ENCODE measurements at places on chromosomes 12 and 14. TPM values are rescaled to one million over a fixed set of nuclear protein-coding genes. Genes with fewer than 3 reads are reported as not detected.

DNA sequence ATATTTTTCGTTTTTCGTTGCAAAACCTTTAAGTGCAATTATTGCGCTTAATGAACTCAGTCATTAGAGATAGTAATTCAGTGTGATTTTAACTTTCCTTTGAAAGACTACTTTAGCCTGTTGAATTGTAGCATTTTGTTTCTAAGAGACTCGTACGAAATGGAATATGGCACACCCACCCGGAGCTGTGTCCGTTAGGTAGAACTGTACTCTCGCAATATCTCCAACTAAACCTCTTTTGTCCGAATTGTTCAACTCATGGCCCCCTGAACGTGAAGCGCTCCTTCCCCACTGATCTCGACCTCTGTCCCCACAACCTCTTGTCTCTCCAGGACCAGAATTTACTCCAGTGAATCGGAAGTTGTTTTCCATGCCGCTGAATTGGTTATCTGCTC lies 800 bp downstream of the PCNX4 start:
- peaks cover 2% of the 10 kb centered on the region for H3K36me3 ChIP-seq
- H3K27ac ChIP-seq: peak overlapping the region; percentile 99

GRCh38 chr12:13537623-13538022 lies 341.1 kb downstream of the EMP1 start:
- no peaks in the 10 kb centered on the region for H3K4me1 ChIP-seq
- no peak overlapping the region for H3K4me3 ChIP-seq
- no peaks in the 10 kb centered on the region for H3K36me3 ChIP-seq

DNA sequence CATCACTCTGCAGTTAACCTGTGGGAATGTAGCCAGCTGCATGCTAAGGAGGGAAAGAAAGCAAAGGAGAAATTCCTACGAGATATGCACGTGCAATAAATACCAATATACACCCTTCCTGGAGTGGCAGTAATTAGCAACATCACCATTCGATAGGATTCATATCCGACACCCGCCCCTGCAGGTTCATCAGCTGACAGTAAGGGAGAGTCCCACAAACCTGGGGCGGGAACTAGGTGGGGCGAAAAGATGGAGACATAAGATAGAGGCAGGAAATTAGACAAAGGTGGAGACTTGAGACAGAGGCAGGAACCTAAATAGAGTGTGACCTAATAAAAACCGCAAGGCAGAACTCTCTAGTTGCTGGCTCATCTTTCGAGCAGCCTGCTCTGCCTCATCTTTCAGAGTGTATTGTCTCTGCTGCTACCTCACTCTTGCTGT lies 51.6 kb downstream of the PLEKHG3 start:
- DNase-seq: no peak
- no peaks in the 10 kb centered on the region for H3K27me3 ChIP-seq
- H3K4me1 ChIP-seq: peaks cover 12% of the 10 kb centered on the region
- H3K4me3 ChIP-seq: no peak overlapping the region
- no peak overlapping the region for H3K27ac ChIP-seq
- no peaks in the 10 kb centered on the region for H3K36me3 ChIP-seq

GRCh38 chr12:85968606-85969005 lies 94.5 kb downstream of the NTS start:
- no peaks in the 10 kb centered on the region for H3K4me1 ChIP-seq
- no peak for DNase-seq
- H3K36me3 ChIP-seq: no peaks in the 10 kb centered on the region
- H3K4me3 ChIP-seq: no peak overlapping the region
- H3K27ac ChIP-seq: no peak overlapping the region

- no peak for DNase-seq
- H3K36me3 ChIP-seq: no peaks in the 10 kb centered on the region
- no peak overlapping the region for H3K4me3 ChIP-seq
- no peak overlapping the region for H3K27ac ChIP-seq
Observed at GRCh38 chr12:65923228-65923627, 98.9 kb downstream of the HMGA2 start.

DNA sequence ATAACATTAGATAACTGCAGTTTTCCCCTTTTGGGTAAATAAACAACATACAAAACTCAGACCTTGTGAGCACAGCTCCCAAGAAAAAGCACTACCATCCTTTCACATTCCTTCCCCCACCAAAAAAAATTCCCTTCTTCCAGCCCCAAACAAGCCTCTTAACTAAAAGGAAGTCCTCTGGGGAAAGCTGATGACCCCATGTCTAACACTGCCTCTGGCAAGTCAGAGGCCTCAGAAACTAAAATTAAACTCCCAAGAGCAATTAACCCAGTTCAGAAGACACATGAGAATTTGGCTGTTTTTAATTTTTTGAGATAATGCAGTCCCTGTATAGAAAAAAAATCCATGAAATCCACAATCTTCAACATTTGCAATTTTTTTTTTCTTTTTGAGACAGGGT lies 127.7 kb downstream of the SPTSSA start:
- DNase-seq: no peak
- H3K4me1 ChIP-seq: peaks cover 3% of the 10 kb centered on the region
- no peak overlapping the region for H3K27ac ChIP-seq
- H3K27me3 ChIP-seq: no peaks in the 10 kb centered on the region
- H3K4me3 ChIP-seq: no peak overlapping the region

GRCh38 chr14:101196051-101196712 lies 292.7 kb upstream of the RTL1 start:
- peaks cover 14% of the 10 kb centered on the region for H3K27me3 ChIP-seq
- no peak overlapping the region for H3K4me3 ChIP-seq
- DNase-seq: peak; percentile 23

DNA sequence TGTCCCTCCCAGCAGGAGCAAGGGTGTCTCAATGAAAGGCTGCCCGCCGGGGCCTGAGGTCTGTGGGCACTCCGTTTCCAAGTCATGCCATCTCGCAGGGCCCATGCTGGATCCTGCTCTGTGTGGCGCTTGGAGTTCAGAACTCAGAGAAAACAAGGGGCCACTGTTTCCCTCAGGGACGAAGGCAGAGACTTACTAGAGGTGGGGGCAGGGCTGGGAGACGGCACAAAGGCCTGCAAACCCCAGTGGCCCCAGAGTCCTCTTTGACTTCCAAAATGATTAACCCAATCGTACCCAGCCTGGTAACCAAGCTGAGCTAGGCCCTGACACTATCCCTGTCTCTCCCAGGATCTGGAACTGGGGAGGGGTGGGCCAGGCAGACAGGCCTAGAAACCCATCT lies 95.8 kb downstream of the ITPK1 start:
- no peaks in the 10 kb centered on the region for H3K36me3 ChIP-seq
- no peaks in the 10 kb centered on the region for H3K4me1 ChIP-seq
- no peak overlapping the region for H3K27ac ChIP-seq
- no peak for DNase-seq
- H3K4me3 ChIP-seq: no peak overlapping the region
- H3K27me3 ChIP-seq: no peaks in the 10 kb centered on the region

- no peak for DNase-seq
- no peaks in the 10 kb centered on the region for H3K27me3 ChIP-seq
- H3K4me1 ChIP-seq: no peaks in the 10 kb centered on the region
- no peak overlapping the region for H3K4me3 ChIP-seq
- H3K36me3 ChIP-seq: no peaks in the 10 kb centered on the region
Observed at GRCh38 chr12:79674629-79675028, 16.1 kb downstream of the PAWR start.

- no peaks in the 10 kb centered on the region for H3K36me3 ChIP-seq
- H3K27ac ChIP-seq: no peak overlapping the region
- no peak overlapping the region for H3K4me3 ChIP-seq
- DNase-seq: no peak
Observed at GRCh38 chr12:100360450-100360849, 3.6 kb downstream of the SLC17A8 start.

GRCh38 chr14:80494769-80495168 lies 283.5 kb upstream of the DIO2 start:
- H3K4me1 ChIP-seq: no peaks in the 10 kb centered on the region
- no peak overlapping the region for H3K27ac ChIP-seq
- no peak overlapping the region for H3K4me3 ChIP-seq
- H3K27me3 ChIP-seq: no peaks in the 10 kb centered on the region

GRCh38 chr14:61489512-61489911 lies 168.1 kb downstream of the PRKCH start:
- H3K4me3 ChIP-seq: no peak overlapping the region
- no peaks in the 10 kb centered on the region for H3K27me3 ChIP-seq
- peaks cover 3% of the 10 kb centered on the region for H3K4me1 ChIP-seq
- DNase-seq: no peak

GRCh38 chr14:20469242-20469889 lies at the start of gene PNP:
Gene PNP (plus strand): TSS chr14:20469406. CDS start chr14:20469525, 119 bp downstream.
- DNase-seq: peak; percentile 60
- H3K27me3 ChIP-seq: no peaks in the 10 kb centered on the region

GRCh38 chr12:43856972-43857371 lies 21.1 kb downstream of the TMEM117 start:
- no peaks in the 10 kb centered on the region for H3K27me3 ChIP-seq
- H3K36me3 ChIP-seq: no peaks in the 10 kb centered on the region

DNA sequence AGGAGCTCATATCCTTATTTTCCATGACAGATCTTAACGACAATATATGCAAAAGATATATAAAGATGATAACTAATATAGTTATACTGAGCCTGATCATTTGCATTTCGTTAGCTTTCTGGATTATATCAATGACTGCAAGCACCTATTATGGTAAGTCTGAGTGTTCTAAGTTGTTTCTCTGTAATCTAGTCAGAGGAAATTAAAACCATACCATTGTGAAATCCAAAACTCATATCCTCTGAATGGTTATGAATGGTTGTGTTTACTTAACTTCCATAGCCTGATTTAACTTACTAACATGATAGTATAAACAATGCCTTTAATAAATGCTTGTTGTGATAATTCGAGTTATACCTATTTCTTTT lies 760 bp downstream of the TMEM19 start:
- no peak for DNase-seq
- peaks cover 10% of the 10 kb centered on the region for H3K4me1 ChIP-seq
- H3K4me3 ChIP-seq: peak overlapping the region; percentile 70

- peak overlapping the region; percentile 29 for H3K27ac ChIP-seq
- no peak for DNase-seq
- H3K4me3 ChIP-seq: no peak overlapping the region
- H3K36me3 ChIP-seq: no peaks in the 10 kb centered on the region
- H3K4me1 ChIP-seq: peaks cover 14% of the 10 kb centered on the region
- H3K27me3 ChIP-seq: no peaks in the 10 kb centered on the region
Observed at GRCh38 chr12:46401662-46402061, 29.1 kb upstream of the SLC38A2 start.

DNA sequence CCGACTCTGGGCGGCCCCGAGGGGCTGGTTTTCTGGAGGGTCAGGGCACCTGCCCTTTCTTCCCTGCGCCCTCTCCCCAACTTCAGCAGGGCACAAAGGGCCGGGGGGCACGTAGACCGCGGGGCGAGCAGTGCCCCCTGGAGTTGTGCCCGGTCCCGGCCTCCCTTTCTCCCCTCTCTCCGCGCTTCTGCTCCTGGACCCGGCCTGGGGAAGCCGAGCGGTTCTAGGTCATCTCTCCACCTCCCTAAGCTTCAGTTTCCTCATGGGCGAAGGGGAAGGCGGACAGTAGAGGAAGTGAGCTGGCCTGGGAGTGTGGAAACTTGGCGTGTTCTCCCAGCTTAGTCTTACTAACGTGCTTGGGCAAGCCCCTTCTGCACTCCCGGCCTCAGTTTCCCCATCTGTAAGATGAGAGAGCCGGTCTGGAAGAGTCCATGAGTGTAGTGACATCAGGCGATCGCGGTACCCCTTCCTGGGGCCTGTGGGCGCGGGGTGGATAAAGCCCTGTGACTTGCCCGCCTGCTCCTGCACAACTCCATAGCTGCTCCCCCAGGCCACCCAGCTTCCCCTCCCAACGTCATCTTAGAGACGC lies 158.6 kb upstream of the PARP11 start:
- H3K27ac ChIP-seq: peak overlapping the region; percentile 88
- H3K36me3 ChIP-seq: no peaks in the 10 kb centered on the region
- peaks cover 27% of the 10 kb centered on the region for H3K4me1 ChIP-seq
- DNase-seq: no peak
- peaks cover 24% of the 10 kb centered on the region for H3K27me3 ChIP-seq

- no peaks in the 10 kb centered on the region for H3K27me3 ChIP-seq
- no peaks in the 10 kb centered on the region for H3K36me3 ChIP-seq
- peak within 1 kb of the TSS; percentile 26 for H3K27ac ChIP-seq
- H3K4me1 ChIP-seq: peaks cover 4% of the 10 kb centered on the region
Observed at GRCh38 chr12:48925304-48926011, at the start of gene FKBP11. Gene FKBP11 (minus strand): TSS chr12:48925492. CDS start chr12:48925428, 64 bp downstream.

DNA sequence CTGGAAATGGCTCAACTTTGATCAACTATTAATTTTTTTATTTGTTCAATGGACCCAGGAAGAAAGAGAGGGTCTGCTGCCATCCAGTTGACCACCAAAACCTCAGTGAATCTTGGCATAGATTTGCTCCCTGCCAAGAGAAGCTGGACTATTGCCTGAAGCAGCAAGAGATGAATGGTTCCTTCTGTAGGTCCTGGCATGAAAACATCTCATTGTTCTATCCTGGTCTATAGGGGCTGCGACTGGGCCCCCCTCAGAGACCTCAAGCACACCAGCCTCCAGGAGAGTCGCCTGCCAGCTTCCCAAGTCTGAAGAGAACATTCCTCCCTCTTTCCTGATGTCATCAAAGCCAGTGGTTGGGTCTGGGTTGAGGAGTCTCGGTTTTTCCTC lies 204.9 kb downstream of the TMX1 start:
- H3K4me1 ChIP-seq: no peaks in the 10 kb centered on the region
- no peak overlapping the region for H3K27ac ChIP-seq
- H3K36me3 ChIP-seq: no peaks in the 10 kb centered on the region
- H3K27me3 ChIP-seq: no peaks in the 10 kb centered on the region
- no peak for DNase-seq
- H3K4me3 ChIP-seq: no peak overlapping the region

DNA sequence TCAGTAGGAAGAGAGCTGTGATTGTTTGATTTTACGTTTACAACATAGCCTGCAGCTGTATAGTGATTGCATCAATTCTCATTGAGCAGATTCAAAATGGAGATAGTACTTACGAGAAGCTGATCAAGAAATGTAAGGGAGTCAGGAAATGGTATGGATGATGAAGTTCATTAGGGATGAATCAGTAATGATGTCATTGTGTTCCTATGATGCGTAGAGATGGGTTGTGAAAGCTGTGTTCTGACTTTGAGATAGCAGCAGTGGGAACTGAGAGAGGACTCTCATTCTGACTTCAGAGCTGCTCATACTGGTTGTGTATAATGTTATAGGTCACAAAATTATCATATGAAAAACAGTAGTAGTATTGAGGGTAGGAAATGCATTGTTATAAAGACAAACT lies 44.0 kb downstream of the TTLL5 start:
- H3K4me1 ChIP-seq: no peaks in the 10 kb centered on the region
- no peak for DNase-seq
- H3K27ac ChIP-seq: no peak overlapping the region
- peaks cover 40% of the 10 kb centered on the region for H3K36me3 ChIP-seq

GRCh38 chr12:113129664-113130456 lies 5.7 kb downstream of the RASAL1 start:
- H3K36me3 ChIP-seq: no peaks in the 10 kb centered on the region
- DNase-seq: no peak
- no peaks in the 10 kb centered on the region for H3K27me3 ChIP-seq
- H3K27ac ChIP-seq: no peak overlapping the region

The APOF gene
- polyA plus RNA-seq: 0.13 TPM

The ANO4 gene
- polyA plus RNA-seq: 5.9 TPM

The LIN7A gene
- 18.7 TPM for polyA plus RNA-seq

The ESR2 gene
- polyA plus RNA-seq: 1.8 TPM

The TMEM119 gene
- 35.9 TPM for polyA plus RNA-seq

The CD9 gene
- polyA plus RNA-seq: 122 TPM

The EGLN3 gene
- polyA plus RNA-seq: 34.7 TPM

The CLECL1 gene
- polyA plus RNA-seq: 0.35 TPM

The SERPINA1 gene
- 5.3 TPM for polyA plus RNA-seq

The COX8C gene
- not detected for polyA plus RNA-seq

The SOCS2 gene
- 31.5 TPM for polyA plus RNA-seq

The TMEM63C gene
- polyA plus RNA-seq: 1.8 TPM

The ZNF385A gene
- polyA plus RNA-seq: 10.2 TPM

The ANO2 gene
- polyA plus RNA-seq: 5.3 TPM

The OAS2 gene
- polyA plus RNA-seq: 10.1 TPM

The DBX2 gene
- polyA plus RNA-seq: not detected

The TIMM9 gene
- polyA plus RNA-seq: 74.0 TPM

The MYF5 gene
- not detected for polyA plus RNA-seq

The TAS2R42 gene
- 0.15 TPM for polyA plus RNA-seq

Measured in left lung (tissue), 14 donors.